ENCODE measurements at places on chromosomes 2 and 18.

GRCh38 chr2:62110415-62111025 is 85.4 kb upstream of the B3GNT2 start:
- no peak for DNase-seq

DNA sequence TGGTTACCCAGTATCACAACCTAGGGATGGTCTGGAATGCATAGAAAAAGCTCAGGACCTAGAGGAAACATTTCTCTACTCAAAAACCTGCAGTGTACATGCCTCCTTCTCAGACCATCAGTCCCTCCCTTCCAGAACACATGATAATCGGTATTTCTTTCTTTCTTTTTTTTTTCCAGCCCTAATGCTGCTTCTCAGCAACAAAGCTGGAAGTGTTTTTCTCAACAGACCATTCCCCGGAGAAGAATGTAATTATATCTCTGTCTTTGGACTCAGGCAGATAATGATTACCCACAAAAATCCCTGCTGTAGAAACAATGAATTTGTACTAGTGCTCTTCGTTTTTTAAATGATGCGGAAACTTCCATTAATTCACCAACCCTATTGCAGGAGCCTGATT is 44.1 kb upstream of the NDUFV2 start:
- no peak for DNase-seq

GRCh38 chr18:41845563-41845962 is 109.5 kb upstream of the PIK3C3 start:
- no peak for DNase-seq

- peak; percentile 81 for DNase-seq
These were observed 762 bp downstream of the INO80C start for GRCh38 chr18:35497027-35497369.

GRCh38 chr2:177187631-177188312 is 24.8 kb upstream of the HNRNPA3 start:
- no peak for DNase-seq

- peak; percentile 44 for DNase-seq
These were observed 172.6 kb downstream of the ANKRD44 start for GRCh38 chr2:197137826-197138477.

DNA sequence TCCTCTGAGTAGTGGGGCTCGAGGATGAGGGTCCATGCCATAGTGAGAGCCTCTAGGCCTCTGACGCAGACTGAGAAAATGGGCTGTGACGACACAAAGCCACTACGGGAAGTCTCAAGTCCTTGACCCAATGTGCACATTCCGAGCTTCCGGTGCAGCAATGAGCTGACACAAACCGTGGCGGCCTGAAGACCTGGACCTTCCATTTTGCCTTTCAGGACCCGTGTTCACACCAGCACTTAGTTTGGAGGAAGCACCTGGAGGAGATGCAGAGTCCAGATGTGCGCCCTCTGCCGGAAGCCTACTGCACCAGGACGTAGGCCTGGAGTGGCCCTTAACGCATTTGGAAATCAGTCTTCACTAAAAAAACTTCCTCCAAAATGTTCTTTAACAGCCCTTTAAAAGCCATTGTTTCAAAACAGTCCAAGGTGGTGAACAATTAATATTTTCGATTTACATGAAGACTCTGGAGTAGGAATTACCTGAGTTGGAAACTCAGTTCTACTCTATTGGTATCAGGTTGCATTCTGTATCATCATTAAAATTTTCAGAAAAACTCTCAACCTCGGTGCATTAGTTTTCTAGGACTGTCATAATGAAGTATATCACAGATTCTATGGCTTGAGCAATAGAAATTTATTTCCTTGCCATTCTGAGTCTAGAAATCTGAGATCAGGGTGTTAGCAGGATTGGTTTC is 33.9 kb downstream of the BMP10 start:
- DNase-seq: peak; percentile 83

GRCh38 chr2:12048550-12048949 is 302.1 kb downstream of the LPIN1 start:
- DNase-seq: no peak

GRCh38 chr2:197876524-197876923 is 72.1 kb downstream of the PLCL1 start:
- no peak for DNase-seq

DNA sequence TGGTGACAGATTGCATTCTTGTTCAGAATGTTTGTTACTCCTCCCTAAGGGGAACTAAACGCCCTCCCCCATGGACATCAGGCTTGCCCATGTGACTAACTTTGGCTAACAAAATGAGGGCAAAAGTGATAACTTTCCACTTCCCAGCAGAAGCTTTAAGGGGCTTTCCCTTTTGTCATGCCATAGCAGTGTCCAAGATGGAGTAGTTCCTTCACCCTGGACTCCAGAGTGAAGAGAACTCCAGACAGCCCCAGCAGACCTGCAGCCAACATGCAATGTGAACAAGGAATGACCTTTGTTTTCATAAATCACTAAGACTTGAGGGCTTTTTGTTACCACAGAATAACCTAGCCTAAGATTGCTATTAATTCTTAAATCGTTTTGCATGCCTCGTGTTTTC is 163.5 kb downstream of the ZEB2 start:
- no peak for DNase-seq

DNA sequence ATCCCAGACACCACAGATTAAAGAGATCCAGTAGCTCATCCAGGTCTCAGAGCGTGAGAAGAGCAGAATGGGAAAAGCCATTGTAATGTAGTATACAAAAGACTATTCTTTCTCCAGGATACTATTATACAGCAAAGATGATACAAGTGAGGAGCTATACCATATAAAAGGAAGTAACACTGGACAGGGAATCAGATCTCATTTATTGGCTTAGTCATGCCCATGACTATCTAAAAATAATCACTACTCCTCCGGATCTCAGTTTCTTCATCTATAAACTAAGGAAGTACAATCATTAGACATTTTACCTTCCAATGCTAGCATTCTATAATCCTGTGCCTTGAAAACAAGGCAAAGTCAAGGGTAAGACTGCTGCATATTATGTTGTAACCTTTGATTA is 19.4 kb downstream of the KRCC1 start:
- no peak for DNase-seq
